Left cardiac atrium (tissue), 4 donors: ENCODE measurements at places on chromosomes 7 and 10. TPM values are rescaled to one million over a fixed set of nuclear protein-coding genes. Genes with fewer than 3 reads are reported as not detected.

DNA sequence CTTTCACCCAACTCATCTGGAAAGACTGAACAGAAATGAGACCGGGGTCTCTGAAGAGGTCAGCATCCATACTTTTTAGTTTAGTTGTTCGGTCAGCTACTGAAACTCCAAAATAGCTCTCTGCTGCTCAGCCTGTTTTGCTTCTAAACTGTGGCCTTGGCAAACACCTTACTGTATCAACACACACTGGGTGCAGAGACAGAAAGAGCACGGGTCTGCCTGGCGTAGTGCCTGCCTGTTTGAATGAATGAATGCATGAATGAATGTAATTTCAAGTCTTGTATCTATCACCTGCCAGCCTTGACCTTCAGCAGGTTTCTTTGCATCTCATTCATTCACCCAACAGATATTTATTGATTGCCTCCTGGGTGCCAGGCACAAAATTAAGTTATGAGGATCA lies 98.4 kb downstream of the PLPP4 start:
- DNase-seq: no peak

DNA sequence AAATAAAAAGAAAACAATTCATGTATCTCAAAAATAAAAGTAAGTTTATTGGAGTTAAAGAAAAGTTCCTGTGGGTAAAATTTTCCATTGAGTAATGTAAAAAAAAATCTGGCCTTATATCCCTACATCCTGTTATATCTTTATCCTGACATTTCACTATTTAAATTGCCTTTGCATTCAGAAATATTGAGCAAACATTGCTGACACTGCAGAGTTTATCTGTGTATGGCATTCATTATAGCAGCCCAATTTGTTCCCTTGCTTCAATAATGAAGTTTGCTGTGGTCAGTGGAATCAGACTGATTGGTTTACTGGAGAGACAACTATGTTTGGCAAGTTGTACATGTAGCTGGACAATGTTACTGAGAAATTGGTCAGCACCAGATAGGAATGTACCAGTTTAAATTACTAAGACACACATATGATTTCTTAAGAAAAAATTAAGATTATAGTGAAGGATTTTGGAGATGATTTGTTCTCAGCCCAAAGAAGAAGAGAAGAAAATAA lies 271.7 kb downstream of the ANKRD7 start:
- DNase-seq: no peak

DNA sequence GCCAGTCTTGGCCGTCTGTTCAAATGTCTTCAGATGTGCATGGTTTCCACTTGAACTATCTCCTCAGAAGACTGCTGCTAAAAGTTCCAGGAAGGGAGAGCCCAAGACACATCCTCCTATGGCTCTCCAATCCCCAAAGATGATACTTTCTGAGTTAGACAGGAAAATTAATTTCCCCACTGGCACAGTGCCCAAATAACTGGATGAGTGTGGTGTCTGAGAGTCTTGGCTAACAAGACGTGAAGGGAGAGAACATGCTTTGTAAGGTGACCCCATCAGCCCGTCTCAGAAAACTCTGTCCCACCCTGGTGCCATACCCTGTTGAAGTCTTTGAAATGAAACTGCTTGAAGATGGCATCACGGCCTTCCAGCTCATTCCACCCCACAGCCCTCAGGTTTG lies 2.9 kb downstream of the PCBD1 start:
- no peak for DNase-seq

- DNase-seq: no peak
Measured at GRCh38 chr7:113562801-113563200, 356.0 kb downstream of the PPP1R3A start.

- no peak for DNase-seq
Measured at GRCh38 chr10:71804077-71804476, 30.8 kb upstream of the VSIR start.

DNA sequence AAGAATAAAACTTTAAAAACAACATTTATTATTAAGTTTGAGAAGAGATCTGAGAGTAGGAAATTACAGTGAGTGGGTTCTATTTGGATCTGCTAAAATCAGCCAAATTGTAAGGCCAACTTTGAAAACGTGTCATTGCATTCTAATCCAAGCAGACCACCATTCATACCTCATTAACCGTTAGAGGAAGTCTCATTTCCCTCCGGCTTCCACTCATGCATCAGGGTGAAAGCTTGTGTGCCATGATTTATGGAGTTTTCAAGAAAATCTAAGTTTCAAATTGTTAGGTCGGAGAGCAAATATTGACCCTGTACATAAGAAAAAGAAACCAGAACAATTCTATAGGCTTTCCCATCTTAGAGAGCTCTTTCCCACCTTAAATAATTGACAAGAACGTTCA lies 166.6 kb upstream of the NRG3 start:
- no peak for DNase-seq

- no peak for DNase-seq
Measured at GRCh38 chr10:110101464-110102144, 93.8 kb downstream of the ADD3 start.

- no peak for DNase-seq
Measured at GRCh38 chr10:80191589-80192270, 13.6 kb downstream of the ANXA11 start.

GRCh38 chr7:27435461-27435860 lies 192.9 kb downstream of the EVX1 start:
- no peak for DNase-seq

- DNase-seq: peak; percentile 29
Measured at GRCh38 chr10:91587710-91588638, 44.9 kb downstream of the PPP1R3C start.

- no peak for DNase-seq
Measured at GRCh38 chr10:60139798-60140566, 233.6 kb upstream of the CCDC6 start.

DNA sequence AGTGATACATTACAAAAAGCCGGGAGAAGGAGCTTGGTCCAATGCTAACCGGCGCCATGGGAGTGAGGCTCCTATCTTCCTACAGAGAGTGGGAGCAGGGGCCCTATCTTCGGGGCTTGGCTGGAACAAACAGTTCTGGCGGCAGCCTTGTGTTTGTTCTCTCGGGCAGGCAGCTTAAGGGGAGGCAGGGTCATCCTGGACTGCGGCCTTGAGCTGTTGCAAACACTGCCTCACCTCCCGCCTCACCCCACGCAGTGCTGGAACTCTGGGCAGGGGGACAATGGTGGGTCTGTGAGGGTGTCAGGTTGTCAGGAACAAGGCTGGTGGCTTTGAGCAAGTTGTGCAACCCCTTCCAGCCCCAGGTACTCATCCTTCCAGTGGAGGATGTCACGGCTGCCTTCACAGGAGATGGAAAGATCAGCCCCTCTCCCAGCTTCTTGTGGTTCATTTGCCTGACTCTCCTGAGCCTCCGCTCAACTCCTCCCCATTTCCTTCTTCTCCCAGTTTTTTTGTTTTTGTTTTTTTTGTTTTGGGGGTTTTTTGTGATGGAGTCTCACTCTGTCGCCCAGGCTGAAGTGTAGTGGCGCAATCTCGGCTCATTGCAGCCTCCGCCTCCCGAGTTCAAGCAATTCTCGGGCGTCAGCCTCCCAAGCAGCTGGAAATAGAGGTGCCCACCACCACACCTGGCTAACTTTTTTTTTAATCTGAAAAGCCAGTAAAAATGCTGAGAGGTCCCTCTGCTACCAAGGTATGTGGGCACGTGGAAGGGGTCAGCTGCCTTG lies 57.4 kb downstream of the SPOCK2 start:
- peak; percentile 78 for DNase-seq

DNA sequence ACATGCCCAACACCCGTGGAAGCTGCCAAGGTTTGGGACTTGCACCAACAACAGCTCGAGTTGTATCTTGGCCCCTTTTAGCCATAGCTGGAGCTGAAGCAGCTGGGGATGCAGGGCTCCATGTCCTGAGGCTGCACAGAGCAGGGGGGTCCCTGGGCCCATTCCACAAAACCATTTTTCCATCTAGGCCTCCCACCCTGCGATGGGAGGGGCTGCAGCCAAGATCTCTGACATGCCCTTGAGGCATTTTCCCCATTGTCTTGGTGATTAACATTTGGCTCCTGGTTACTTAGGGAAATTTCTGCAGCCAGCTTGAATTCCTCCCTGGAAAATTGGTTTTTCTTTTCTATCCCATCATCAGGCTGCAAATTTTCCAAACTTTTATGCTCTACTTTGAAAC lies 637.8 kb upstream of the VSTM2A start:
- no peak for DNase-seq

DNA sequence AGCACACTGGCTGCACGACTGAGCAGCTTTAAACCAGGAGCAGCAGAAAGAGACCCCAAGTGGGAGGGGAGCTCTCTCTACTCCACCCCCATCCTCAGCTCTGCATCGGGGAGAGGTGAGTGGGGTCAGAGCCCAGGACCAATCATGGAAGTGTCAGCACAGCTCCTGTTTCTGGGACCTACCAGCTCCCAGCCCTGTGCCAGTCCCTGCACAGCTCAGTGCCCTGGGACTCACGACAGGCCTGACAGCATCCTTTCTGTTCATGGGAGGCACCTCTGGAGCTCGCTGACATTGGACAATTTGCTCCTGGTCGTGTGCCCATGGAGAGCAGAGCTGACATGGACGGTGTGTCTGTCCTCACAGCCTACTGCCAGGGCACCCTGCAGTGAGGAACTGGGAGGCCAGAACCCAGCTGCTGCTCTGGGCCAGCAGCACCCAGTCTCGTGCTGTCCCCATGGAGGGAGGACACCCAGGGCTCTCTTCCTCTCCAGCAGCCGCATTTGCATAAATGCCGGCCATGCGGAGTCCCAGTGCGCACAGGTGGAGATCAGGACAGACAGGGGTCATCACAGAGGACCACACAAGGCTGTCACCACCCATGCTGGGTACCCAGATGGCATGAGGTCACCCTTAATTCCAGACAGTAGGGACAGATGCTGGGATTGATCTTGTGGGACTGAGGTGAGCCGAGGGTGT lies 45.9 kb upstream of the MSMB start:
- no peak for DNase-seq

GRCh38 chr10:45278860-45279498 lies 36.4 kb downstream of the OR13A1 start:
- no peak for DNase-seq

DNA sequence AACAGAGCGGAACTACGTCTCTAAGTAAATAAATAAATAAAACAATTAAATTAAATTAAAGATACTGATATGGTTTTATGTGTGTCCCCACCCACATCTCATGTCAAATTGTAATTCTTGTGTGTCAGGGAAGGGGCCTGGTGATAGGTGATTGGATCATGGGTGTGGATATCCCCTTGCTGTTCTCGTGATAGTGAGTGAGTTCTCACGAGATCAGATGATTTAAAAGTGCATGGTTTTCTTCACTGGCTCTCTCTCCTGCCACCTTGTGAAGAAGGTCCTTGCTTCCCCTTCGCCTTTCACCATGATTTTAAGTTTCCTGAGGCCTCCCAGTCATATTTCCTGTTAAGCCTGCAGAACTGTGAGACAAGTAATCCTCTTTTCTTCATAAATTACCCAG lies 29.0 kb upstream of the OGDHL start:
- no peak for DNase-seq

- DNase-seq: no peak
Measured at GRCh38 chr7:67006965-67007364, 10.3 kb downstream of the TYW1 start.

DNA sequence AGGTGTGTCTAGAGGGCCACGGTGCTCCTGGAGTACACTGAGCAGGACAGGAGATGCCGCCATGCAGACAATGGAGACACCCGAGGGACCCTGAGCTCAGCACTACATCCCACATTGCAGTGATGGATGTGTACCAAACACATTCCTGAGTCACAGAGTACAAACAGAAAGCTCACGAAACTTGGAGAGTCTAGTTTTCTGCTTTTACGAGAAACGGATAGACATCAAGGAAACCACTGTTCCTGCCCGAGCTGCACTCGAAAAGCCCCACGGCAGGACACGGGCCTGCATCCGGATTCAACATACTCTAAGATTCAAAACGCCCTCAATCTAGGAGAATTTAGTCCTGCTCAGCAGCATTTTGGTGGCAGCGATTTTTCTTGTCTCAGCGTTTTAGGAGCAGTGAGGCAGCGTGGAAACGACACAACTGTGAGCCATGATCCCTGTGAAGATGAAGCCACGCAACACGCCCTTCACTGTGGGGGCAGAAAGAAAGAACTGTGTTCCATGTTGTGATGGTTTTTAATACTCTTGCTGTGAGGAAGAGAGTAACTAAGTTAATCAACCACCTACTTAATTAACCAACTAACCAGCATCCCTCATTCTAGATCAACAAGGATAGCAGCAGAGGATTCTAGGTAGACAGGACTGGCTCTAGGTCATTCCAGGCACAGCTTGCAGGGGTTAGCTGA lies 3.2 kb downstream of the TNS3 start:
- DNase-seq: no peak

GRCh38 chr7:29359482-29360093 lies 165.0 kb downstream of the CHN2 start:
- no peak for DNase-seq

- no peak for DNase-seq
Measured at GRCh38 chr7:137753948-137754851, 92.6 kb downstream of the DGKI start.

GRCh38 chr7:35555934-35556333 lies 139.0 kb downstream of the HERPUD2 start:
- DNase-seq: no peak

- DNase-seq: no peak
Measured at GRCh38 chr10:121732172-121732571, 133.9 kb upstream of the FGFR2 start.

The RGR gene
- total RNA-seq: not detected

The MORN4 gene
- 8.3 TPM for total RNA-seq

The NEUROG3 gene
- total RNA-seq: not detected

The MBL2 gene
- not detected for total RNA-seq

The CARD11 gene
- total RNA-seq: 0.42 TPM

The MLXIPL gene
- total RNA-seq: 14.0 TPM

The CNOT4 gene
- total RNA-seq: 28.0 TPM

The ANKRD30A gene
- total RNA-seq: 0.32 TPM

The ABCA13 gene
- not detected for total RNA-seq

The ADGRA1 gene
- 0.10 TPM for total RNA-seq

The PDZD7 gene
- total RNA-seq: 0.44 TPM

The ACBD7 gene
- not detected for total RNA-seq

The PILRA gene
- total RNA-seq: 6.5 TPM

The GIMAP6 gene
- 35.4 TPM for total RNA-seq

The LBX1 gene
- total RNA-seq: not detected

The GRK5 gene
- 36.4 TPM for total RNA-seq

The CDHR1 gene
- total RNA-seq: 0.68 TPM

The AGR3 gene
- total RNA-seq: not detected

The EPHA1 gene
- 0.16 TPM for total RNA-seq

The CALHM1 gene
- not detected for total RNA-seq

The NUTM2E gene
- total RNA-seq: not detected

The TIMM23 gene
- total RNA-seq: 59.2 TPM

The SCIN gene
- total RNA-seq: 1.3 TPM
